Gastrocnemius medialis (tissue), 4 donors: ENCODE measurements at places on chromosomes 1 and 21.

GRCh38 chr1:60832367-60832766 is 250.0 kb upstream of the NFIA start:
- no peaks in the 10 kb centered on the region for H3K27me3 ChIP-seq
- H3K27ac ChIP-seq = no peak overlapping the region
- H3K4me3 ChIP-seq = no peak overlapping the region
- H3K4me1 ChIP-seq = no peaks in the 10 kb centered on the region

- no peak overlapping the region for H3K27ac ChIP-seq
- no peak overlapping the region for H3K4me3 ChIP-seq
- no peaks in the 10 kb centered on the region for H3K36me3 ChIP-seq
- H3K4me1 ChIP-seq = no peaks in the 10 kb centered on the region
Measured at GRCh38 chr1:54819195-54819536, 18.0 kb upstream of the TTC22 start.

DNA sequence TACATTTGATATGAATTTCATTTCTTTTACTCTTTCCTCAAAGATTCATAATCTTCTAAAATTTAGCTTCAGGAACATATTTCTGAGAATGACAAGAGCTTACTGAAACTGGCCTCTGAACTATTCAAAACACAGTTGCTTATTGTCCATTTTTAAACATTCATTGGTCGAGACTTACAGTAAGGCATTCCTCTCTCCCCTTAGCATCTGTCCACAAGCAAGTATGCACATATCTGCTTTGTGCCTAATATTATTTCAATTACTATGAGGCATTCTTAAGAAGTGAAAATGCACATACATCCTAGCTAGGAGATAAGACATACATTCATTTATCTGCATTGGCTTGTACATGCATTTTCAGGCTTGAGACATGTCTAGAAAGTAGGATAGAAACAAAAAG is 488.7 kb downstream of the PTBP2 start:
- no peak overlapping the region for H3K4me3 ChIP-seq
- H3K36me3 ChIP-seq = no peaks in the 10 kb centered on the region
- H3K27me3 ChIP-seq = no peaks in the 10 kb centered on the region

DNA sequence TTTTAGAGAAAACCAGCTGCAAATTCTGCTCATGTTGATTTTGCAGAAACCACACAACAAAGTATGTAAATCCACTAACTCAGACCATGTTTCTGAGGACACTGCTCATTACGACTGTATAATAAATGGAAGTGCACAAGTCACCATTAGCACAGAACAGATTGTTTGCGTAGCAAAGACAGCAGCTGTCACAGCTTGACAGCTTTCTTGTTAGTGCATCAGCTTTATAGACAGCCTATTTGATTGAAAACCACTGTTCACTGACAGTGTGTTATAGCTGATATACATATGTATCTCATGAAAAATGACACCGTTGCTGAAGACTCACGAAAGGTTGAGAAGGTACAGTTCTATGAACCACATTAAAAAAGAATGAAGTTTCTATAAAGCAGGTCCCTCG is 560.2 kb upstream of the ZRANB2 start:
- H3K27ac ChIP-seq = no peak overlapping the region
- no peak overlapping the region for H3K4me3 ChIP-seq
- H3K36me3 ChIP-seq = no peaks in the 10 kb centered on the region
- DNase-seq = no peak
- H3K4me1 ChIP-seq = no peaks in the 10 kb centered on the region

DNA sequence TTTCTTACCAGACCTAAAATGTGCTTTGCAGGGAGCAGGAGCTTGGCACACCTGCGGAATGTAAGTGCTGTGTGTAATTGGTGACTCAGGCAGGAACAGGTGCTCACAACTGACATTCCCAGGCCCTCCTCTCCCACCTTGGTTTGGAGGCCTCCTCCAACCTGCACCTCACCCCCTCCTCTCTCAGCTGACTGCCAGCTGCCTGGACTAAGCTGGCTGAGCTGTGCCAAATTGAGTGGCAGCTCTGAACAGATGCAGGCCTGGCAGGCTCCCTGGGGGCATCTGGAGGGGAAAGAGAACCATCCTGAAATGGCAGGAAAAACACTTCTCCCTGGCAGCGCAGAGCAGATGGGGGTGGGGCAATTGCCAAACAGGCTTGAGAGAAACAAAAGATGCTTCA is 91.7 kb upstream of the PGBD5 start:
- no peak for DNase-seq
- no peaks in the 10 kb centered on the region for H3K36me3 ChIP-seq
- no peak overlapping the region for H3K27ac ChIP-seq
- no peaks in the 10 kb centered on the region for H3K4me1 ChIP-seq
- no peak overlapping the region for H3K4me3 ChIP-seq
- H3K27me3 ChIP-seq = no peaks in the 10 kb centered on the region

- no peak overlapping the region for H3K27ac ChIP-seq
- H3K36me3 ChIP-seq = peaks cover 21% of the 10 kb centered on the region
- H3K4me3 ChIP-seq = no peak overlapping the region
Measured at GRCh38 chr1:109625601-109626560, 6.2 kb downstream of the AMPD2 start.

- H3K4me1 ChIP-seq = peaks cover 16% of the 10 kb centered on the region
- DNase-seq = no peak
- no peaks in the 10 kb centered on the region for H3K36me3 ChIP-seq
- H3K27me3 ChIP-seq = no peaks in the 10 kb centered on the region
Measured at GRCh38 chr1:236724506-236724905, 38.2 kb downstream of the ACTN2 start.

- H3K36me3 ChIP-seq = no peaks in the 10 kb centered on the region
- peaks cover 44% of the 10 kb centered on the region for H3K27me3 ChIP-seq
- no peak overlapping the region for H3K4me3 ChIP-seq
Measured at GRCh38 chr1:2049225-2049717, 940 bp upstream of the PRKCZ start.

DNA sequence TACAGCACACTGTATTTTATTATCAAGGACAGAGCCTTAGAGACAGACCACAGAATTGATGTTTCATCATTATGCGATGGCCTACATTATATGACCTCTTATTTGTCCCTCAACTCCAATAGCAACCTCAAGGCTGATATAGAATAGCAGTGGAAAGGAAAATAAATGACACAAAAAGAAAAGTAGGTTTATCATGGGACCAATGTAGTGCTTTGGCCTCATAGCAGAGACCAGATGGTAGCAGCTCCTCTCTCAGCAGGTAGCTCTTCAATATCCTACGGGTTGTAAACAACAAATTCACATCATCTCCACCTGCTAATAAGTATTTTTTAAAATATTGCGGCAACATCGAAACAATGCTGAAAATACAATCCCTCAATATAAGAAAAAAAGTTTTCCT is 25.2 kb downstream of the ANP32E start:
- H3K4me1 ChIP-seq = peaks cover 5% of the 10 kb centered on the region
- no peaks in the 10 kb centered on the region for H3K27me3 ChIP-seq
- H3K4me3 ChIP-seq = no peak overlapping the region
- DNase-seq = no peak
- no peaks in the 10 kb centered on the region for H3K36me3 ChIP-seq

GRCh38 chr1:162212713-162213112 is 143.2 kb downstream of the NOS1AP start:
- H3K36me3 ChIP-seq = no peaks in the 10 kb centered on the region
- peaks cover 11% of the 10 kb centered on the region for H3K4me1 ChIP-seq
- H3K27me3 ChIP-seq = no peaks in the 10 kb centered on the region
- H3K4me3 ChIP-seq = no peak overlapping the region
